ENCODE measurements at places on chromosomes 7 and 10.

- DNase-seq, result no peak
These were observed 10.5 kb upstream of the EBLN1 start for GRCh38 chr10:22228167-22228938.

GRCh38 chr10:95343573-95343972 lies 52.8 kb upstream of the PDLIM1 start:
- no peak for DNase-seq

GRCh38 chr7:33422825-33423645 lies 293.7 kb downstream of the BBS9 start:
- no peak for DNase-seq

DNA sequence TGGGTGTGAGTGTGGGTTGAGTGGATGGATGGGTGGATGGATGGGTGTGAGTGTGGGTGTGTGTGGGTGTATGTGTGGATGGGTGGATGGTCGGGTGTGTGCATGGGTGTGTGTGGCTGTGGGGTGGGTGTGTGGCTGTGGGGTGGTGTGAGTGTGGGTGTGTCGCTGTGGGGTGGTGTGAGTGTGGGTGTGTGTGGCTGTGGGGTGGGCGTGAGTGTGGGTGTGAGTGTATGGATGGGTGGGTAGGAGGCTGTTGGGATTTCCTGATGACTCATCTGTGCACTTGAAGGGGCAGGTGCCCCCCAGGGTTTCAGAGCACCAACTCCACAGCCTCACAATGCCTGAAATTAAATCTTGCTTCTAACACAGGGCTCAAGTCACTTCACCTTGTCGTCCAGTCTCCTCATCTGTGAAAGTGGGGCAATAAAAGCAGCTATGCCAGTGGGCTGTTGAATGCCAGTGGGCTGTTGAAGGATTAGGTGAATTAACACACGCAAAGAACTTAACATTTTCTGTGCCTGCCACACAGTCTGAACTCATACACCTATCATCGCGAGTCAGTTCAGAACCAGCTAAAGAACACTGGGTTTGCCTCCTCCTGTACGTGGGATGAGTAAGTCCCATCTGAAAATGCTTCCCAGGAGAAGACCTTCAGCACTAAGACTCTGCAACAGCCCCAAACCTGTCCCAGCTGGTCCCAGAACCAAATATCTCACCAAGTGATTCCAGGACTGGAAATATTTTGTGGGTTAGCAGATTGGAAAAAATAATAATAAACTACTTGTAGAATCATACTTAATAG lies 32.0 kb downstream of the SFMBT2 start:
- no peak for DNase-seq

GRCh38 chr7:29035044-29035740 lies 77.1 kb upstream of the TRIL start:
- no peak for DNase-seq

- DNase-seq, result no peak
These were observed 113.0 kb downstream of the COL28A1 start for GRCh38 chr7:7422641-7423040.

DNA sequence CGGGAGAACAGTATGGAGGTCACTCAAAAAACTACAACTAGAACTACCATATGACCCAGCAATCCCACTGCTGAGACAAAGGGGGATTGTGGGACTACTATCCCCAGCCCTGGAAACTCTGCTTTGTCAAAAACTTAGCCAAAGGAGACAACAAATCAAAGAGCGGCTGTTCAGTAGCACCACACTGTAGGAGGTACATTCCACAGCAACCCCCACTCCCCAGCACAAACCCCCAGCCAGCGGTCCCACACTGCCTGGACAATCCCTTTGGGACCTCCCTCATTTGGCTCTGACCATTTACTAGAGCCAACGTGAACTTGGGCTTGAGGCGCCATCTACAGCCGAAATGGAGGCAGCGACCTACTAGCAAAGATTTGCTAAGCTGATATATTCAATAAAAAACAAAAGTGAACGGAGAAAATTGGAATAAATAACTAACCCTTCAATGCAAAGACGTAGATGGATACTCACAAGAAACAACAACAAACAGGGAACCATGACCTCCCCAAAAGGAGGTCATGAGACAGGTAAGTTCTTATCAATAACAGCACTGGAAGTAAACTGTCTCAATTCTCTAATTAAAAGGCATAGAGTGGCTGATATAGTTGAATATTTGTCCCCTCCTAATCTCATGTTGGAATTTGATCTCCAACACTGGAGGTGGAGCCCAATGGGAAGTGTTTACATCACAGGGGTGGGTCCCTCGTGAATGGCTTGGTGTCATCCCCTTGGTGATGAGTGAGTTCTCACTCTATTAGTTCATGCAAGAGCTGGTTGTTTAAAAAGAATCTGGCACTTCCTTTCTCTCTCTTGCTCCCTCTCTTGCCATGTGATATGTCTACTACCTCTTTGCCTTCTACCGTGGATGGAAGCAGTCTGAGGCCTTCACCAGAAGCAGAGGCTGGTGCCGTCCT lies 119.0 kb upstream of the KCNMA1 start:
- no peak for DNase-seq

DNA sequence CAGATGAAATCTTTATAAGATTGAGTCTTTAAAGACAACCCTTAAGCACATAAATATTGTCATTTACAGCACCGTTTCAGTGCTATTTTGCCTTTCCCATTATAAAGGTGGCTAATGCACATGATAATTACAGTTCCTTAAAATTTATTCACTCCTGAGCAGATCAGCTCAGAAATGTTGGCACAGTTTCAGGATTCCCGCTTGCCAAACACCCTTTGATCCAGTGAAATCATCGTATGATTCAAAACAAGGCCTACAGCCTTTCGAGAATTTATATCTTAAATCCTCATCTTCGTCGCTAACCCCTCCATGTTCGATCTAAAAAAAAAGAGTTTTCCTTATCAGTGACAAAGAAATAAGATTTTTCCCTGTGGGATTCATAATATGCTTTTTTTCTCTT lies 14.1 kb upstream of the SOSTDC1 start:
- DNase-seq, result no peak

GRCh38 chr7:127137146-127137545 lies 115.6 kb downstream of the GRM8 start:
- DNase-seq, result no peak

DNA sequence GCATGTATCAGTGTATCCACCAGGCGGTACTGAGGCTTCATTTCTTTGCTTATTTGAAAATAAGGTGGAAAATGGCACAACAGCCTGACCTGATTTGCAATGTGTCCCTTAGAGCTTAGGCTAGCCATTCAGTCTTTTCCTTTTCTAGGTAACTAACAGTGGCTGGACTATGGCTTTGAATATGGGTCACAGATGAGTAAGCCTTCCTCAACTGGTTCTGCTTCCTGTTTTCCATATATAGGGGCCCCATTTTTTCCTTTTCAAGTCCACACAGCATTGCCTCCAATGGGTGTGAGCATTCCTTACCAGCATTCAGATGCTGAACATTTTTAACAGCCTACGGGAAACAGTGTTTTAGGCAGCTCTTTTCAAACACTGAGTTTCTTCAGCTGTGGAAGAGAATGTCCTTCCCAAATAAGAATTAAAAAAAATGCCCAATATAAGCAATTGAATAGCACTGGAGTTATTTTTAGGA lies 3.9 kb upstream of the ITGB1 start:
- DNase-seq, result no peak

DNA sequence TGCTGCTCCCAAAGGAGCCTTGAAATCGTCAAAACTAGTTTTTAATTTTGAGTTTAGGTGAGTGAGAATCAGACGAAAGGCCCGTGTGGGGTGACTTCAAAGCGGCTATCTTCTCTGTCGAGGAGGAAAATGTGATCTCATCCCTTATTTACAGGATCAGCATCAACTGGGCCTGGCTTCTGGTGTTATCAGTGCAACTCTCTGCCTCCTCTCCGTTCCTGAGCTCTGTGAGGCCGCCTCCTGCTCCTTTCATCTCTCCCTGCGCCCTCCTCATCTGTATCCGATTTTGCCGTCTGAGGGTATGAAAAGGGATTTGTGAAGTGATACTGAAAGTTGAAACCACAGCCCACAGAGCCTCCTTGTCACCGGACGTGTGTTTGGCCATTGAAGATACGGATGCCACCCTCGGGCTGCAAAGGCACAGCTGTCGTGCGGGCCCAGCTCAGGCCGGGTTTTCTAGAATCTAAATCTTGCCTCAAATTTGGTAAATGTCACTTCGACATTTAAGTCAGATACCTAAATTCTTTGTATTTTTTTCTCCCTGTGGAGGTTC lies 408.7 kb upstream of the ADARB2 start:
- no peak for DNase-seq

DNA sequence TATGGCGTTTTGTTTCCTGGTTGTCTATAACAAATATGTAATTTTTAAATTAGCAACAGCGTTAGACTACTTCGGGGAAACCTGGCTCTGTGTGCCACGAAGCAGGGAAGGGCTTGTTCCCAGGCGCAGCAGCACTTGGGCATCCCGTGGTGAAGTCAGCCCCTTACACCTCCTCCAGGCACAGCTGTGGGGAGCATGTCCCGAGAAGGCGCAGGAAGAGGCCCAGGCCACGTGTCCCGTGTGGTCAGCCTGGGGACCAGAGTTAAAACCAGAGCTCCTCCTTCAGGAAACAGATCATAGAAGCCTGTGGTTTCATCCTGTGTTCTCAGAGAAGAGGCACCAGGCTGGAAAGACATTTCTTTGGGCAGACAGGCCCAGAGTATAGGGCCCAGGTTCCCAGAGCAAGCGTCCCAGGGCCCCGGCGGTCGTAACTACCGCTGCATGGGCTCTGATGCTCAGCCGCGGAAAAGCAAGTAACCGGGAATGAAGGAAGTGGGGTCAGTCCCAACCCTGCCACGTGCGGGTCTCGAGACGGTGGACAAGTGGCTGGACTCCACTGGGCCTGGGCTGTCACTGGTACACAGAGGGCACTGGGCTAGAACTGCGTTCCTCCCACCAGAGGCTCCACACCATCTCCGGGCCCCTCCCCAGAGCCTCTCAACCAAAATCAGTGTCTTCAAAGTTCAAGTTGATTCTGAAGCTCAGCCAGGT lies 7.1 kb downstream of the NUDT1 start:
- DNase-seq, result peak; percentile 19

DNA sequence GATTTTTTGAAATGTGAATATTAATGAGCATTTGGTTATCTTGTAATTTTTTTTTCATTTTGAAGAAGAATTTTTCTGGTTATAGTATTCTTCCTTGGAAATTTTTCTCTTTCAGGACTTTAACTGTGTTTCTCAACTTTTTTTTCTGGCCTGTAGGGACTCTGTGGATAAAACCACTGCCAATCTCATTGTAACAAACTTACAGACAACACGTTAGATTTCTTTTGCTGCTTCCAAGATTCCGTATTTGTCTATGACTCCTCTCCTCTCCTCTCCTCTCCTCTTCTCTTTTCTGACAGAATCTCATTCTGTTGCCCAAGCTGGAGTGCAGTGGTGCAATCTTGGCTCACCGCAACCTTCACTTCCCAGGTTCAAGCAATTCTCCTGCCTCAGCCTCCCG lies 19.4 kb upstream of the ZNF92 start:
- no peak for DNase-seq

Measured in caudate nucleus (tissue), 63 donors.